NCI-H1092 treated with DMSO at 0.1 percent for 48 hours (cell line): ENCODE measurements at places on chromosomes 7 and 10.

- peak; percentile 76 for DNase-seq
Measured at GRCh38 chr7:86926732-86927131, 132.7 kb downstream of the ELAPOR2 start.

DNA sequence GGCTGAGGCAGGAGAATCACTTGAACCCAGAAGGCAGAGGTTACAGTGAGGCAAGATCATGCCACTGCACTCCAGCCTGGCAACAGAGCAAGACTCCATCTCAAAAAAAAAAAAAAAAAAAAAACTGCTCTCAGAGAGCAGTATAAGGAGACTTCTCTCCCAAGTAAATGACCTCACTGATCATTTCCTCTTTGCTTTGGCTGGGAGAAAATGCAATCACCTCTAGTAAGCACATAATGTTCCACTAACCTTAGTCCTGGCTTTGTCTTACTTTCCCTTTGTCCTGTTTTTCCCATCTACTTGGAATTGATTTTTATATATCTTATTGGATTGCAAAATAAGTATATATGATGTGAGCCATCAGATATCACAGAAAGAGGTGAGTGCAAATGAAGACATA is 2.5 kb downstream of the SLC25A13 start:
- DNase-seq, result no peak

DNA sequence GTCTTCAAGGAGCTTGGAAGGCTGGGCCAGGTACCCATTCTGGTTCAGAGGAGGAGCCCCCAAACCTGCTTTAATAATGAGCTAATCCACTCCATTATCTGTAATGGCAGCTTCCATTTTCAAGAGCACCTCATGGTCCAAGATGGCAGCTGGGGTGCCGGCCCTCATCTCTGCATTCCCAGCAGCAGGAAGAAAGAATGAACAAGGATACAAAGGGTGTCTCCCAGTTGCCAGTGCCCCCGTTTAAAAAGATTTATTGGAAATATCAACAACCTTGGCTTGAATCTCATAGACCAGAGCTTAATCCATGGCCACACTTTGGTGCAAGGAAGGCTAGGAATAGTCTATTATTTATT is 8.5 kb downstream of the LAT2 start:
- DNase-seq, result no peak

GRCh38 chr7:104242638-104243037 is 34.8 kb upstream of the ORC5 start:
- DNase-seq, result no peak

DNA sequence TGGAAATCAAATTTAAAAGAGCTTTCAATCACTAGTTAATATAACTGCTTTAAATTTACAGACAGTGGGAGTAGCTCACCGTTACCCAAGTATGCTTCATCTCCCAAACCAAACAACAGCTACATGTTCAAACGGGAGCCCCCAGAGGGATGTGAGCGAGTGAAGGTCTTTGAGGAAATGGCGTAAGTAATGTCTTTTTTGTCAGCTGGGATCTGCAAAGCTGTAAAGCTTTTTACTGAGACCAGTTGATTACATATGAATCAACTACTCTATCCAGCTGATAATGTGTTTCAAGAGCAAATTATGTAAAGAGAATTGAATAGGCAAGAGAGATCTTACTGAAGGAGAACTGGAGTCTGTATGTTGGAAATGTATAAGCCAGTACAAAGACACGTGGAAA is 116.2 kb downstream of the GLCCI1 start:
- peak; percentile 64 for DNase-seq
